ENCODE measurements at places on chromosomes 16 and 17. TPM values are rescaled to one million over a fixed set of nuclear protein-coding genes. Genes with fewer than 3 reads are reported as not detected.

The BRIP1 gene
- total RNA-seq = 4.3 TPM

The MYH11 gene
- 57.8 TPM for total RNA-seq

The NEUROD2 gene
- not detected for total RNA-seq

The ASPA gene
- not detected for total RNA-seq

The ATP2A1 gene
- total RNA-seq = 1.8 TPM

The GPR142 gene
- not detected for total RNA-seq

The MAP2K6 gene
- 0.90 TPM for total RNA-seq
